Thymus (tissue), 14 donors: ENCODE measurements at places on chromosomes 3 and 15. TPM values are rescaled to one million over a fixed set of nuclear protein-coding genes. Genes with fewer than 3 reads are reported as not detected.
A peak's percentile ranks its signal among the peaks of the same experiment; 100 is the strongest.

GRCh38 chr3:4936982-4937614, 42.1 kb upstream of the BHLHE40 start:
- no peak for DNase-seq

GRCh38 chr3:50164481-50164880, 9.4 kb downstream of the SEMA3F start:
- DNase-seq = no peak

GRCh38 chr3:148878095-148878494, 13.0 kb downstream of the CPA3 start:
- no peak for DNase-seq

- peak; percentile 28 for DNase-seq
Observed at GRCh38 chr3:158103081-158103886, 2.9 kb downstream of the SHOX2 start.

IL5RA gene
- polyA plus RNA-seq = 0.41 TPM

GRCh38 chr3:193556841-193557240, 2.1 kb upstream of the ATP13A4 start:
- DNase-seq = no peak

DNA sequence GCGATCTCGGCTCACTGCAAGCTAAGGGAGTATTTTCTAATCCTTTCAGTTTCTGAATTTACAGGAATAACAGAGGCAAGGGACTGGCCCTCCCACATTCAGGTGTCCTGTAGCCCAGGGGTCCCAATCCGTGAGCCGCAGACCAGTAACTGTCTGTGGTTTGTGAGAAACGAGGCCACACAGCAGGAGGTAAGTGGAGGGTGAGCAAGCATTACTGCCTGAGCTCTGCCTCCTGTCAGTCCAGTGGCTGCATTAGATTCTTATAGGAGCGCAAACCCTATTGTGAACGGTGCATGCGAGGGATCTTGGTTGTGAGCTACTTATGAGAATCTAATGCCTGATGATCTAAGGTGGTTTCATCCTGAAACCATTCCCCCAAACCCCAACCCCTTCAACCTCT, 5.0 kb upstream of the IL17RC start:
- no peak for DNase-seq

- no peak for DNase-seq
Observed at GRCh38 chr3:46846624-46847542, 16.4 kb downstream of the MYL3 start.

DNA sequence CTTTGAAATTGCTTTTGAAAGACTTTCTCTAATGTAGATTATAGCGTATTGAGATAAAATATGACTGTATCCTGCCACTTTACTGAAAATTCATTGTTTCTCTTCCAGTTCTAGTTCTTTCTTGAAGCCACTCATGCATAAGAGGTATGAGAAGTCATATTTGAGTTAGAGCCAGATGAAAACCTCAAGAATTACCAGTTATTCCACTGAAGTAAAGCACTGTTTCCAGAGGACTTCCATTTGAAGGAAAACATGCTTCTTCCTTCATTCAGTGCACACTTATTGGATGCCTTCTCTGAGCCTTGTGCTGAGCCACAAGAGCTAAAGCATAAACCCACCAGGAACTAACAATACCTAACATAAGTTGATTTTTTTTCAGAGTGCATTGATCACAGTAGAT, 513.4 kb downstream of the ZNF385D start:
- no peak for DNase-seq

GRCh38 chr15:83610901-83611685, 42.8 kb upstream of the ADAMTSL3 start:
- no peak for DNase-seq

GRCh38 chr3:148642214-148642613, 55.5 kb upstream of the AGTR1 start:
- no peak for DNase-seq

GRCh38 chr3:183193762-183194689, 31.5 kb upstream of the LAMP3 start:
- DNase-seq = no peak

DNA sequence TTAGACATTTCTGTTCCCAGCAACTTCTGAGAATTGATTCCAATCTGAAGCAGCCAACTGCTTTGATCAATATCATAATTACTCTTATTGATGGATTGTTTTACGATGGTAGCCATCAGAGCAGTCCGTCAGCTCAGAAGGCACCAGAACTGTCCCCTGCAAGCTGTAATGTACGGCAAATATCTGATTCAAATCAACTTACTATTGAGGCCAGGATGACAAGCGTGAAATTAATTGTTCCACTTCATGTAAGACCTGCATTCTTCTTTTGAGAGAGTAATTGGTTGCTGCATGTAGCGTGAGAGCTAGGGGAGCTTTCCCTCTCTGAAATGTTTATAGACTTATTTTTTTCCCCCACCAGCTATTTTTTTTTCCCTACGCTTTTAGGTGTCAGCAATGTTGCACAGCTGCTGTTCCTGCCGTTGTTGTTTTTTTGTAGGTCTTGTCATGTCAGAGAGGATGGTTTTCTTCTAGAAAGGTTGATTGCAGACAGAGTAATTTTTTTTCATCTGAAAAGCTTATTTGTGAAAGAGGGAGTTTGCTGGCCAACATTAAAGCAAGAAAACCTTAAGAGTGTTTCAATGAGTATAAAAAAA, 134.9 kb downstream of the CACNA2D3 start:
- DNase-seq = no peak

GRCh38 chr3:112319516-112320276, 13.3 kb upstream of the CD200 start:
- no peak for DNase-seq

- no peak for DNase-seq
Observed at GRCh38 chr3:173770011-173770410, 372.5 kb downstream of the NLGN1 start.

GRCh38 chr3:122513386-122514122, 1.2 kb downstream of the KPNA1 start:
- DNase-seq = no peak

DNA sequence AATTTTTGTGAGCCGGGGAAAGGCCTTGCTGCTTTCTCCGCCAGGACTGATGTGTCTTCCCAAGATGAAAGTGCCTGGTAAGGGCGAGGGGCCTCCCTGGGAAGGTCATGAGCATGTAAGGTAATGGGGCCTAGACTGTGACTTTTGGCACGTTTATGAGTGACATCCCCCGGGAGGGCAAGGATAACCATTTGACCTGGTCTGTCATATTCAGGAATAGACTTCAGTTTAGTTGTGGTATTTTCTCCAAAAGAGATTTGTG, 631 bp upstream of the CNBP start:
- DNase-seq = peak; percentile 35

GRCh38 chr15:91803260-91803659, 50.2 kb upstream of the SLCO3A1 start:
- no peak for DNase-seq
